ENCODE measurements at places on chromosomes 2 and 18.

- DNase-seq, result no peak
These were observed 33.8 kb downstream of the HS1BP3 start for GRCh38 chr2:20617081-20617575.

GRCh38 chr2:62119311-62119974 is 76.5 kb upstream of the B3GNT2 start:
- no peak for DNase-seq

GRCh38 chr2:119715409-119716283 is 36.6 kb downstream of the TMEM177 start:
- DNase-seq, result no peak

DNA sequence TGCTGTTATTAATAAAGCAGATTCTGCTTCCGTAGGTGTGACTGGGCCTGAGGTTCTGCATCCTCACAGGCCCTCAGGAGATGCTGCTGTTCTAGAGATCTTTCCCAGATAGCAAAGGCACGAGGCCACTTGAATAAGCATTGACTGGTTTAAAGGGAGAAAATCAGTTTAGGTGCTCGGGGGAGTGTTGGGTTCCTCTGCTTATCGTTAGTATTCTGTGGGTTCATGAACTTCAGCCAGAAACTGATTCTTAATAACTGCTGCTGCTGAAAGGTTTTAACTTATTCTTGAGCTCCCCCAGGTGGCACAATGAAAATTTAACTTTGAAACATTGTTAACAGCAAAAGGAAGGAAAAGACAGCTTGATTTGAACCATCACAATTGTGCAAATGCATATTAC is 56.9 kb downstream of the ITGA6 start:
- DNase-seq, result no peak

DNA sequence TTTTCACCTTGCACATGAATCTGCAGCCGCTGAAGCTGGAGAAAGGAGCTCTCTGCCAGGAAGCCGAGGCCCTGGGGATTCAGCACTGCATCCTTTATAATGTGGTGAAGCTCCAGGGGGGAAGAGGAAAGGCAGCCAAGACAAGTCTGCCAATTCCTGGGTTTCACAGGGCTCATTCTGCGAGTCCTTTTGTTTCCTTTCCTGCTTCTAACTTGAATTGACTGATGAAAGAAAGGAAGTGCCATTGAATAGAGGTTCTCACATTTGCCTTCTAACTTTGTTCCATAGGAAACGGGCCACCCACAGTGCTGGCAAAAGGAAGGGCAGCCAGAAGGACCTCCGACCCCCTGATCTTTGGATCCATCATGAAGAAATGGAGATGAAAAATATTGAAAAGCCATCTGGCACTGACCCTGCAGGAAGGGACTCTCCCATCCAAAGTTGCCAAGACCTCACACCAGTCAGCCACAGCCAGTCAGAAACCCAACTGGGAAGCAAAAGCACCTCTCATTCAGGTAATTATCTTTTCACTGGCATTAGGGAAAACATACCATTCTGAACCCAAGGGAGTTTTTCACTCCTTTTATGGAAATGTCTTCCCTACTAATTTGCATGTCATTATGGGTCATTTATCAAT is 765.4 kb downstream of the MBD2 start:
- no peak for DNase-seq

GRCh38 chr2:44843086-44843485 is 98.4 kb upstream of the SIX3 start:
- no peak for DNase-seq

GRCh38 chr2:175074478-175074877 is 69.3 kb upstream of the CHN1 start:
- no peak for DNase-seq
